ENCODE measurements at places on chromosomes 4 and X.

DNA sequence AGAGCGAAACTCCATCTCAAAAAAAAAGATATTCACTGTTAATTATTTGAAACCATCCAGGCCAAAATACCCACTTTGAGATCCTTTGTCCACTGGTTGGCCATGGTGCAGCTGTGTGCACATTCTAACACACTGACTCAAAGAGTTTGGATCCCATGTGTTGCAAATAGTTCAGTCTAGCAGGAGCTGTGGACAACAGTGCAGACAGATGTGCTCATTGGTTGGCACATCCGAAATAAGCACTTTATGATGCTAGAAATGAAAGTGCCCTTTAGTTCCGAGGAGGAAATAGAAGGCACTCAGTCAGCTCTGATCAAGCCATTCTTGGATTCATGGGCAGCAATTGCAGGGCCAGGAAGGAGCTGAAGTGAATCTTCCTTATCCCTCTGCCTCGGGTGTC is 63.0 kb upstream of the TMEM150C start:
- DNase-seq, result no peak

- DNase-seq, result no peak
These were observed 56.6 kb downstream of the TMEM131L start for GRCh38 chr4:153522802-153523094.

- peak; percentile 0 for DNase-seq
These were observed 850 bp downstream of the IGBP1 start for GRCh38 chrX:70134116-70134477.

DNA sequence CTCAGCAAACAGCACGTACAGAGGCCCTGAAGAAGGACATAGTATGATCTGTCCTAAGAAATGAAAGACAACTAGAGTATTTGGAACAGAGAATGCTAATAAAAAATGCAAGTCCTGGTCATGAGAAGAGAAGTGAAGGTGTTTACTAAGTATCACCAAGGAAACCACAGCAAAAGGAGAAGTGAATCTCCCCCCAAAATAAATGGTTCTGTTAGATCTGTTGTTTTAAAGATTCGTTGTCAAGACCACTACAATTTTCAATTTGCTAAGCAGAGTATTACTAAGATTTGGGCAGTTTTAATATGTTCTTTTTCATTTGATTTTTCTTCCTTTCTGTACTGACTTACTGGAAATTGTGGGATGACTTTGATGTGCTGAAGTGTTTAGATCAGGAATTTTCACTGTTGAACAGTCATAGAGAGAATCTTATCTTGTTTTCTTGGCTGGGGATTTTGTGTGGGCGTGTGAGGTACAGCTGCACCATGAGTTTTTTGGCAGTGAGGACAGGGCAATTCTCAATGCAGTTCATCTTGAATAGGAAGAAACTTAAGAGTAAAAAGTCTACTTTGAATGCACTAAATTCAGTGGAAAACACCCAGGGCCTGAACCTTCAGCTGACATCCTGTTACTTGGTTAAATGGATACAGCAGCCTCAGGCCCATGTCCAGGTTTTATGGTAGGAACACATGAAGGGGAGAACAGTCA is 132.2 kb downstream of the STIM2 start:
- DNase-seq, result peak; percentile 38

GRCh38 chr4:108103099-108103862 is 65.5 kb downstream of the LEF1 start:
- DNase-seq, result no peak

- no peak for DNase-seq
These were observed 97.5 kb upstream of the CXXC4 start for GRCh38 chr4:104592183-104592582.

DNA sequence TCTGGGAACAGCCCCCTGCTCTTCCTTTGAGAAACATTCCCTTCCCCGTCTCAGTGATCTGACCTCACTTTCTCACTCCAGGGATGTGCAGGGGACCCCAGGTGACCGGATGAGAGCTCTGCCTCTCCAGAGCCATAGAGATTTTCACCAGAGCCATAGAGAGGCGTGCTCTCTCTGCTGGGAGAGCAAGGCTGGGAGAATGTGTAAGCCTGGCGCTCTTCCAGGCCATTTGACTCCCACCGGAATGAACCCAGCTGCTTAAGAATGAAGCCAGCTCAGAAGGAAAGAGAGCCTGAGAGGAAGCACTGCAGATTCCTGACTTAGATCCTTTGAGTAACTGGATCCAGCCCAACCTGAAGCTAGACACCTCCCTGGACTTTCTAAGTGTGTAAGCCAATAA is 106.4 kb downstream of the DHX15 start:
- DNase-seq, result no peak

- DNase-seq, result peak; percentile 29
These were observed 164.6 kb downstream of the PRKX start for GRCh38 chrX:3548765-3549391.

GRCh38 chr4:172692701-172693100 is 475.9 kb upstream of the GALNT7 start:
- no peak for DNase-seq

GRCh38 chr4:145625677-145626622 is 6.8 kb downstream of the MMAA start:
- DNase-seq, result no peak

- DNase-seq, result no peak
These were observed 5.0 kb downstream of the NOA1 start for GRCh38 chr4:56972389-56972788.

GRCh38 chr4:83320548-83320947 is 14.1 kb downstream of the HPSE start:
- peak; percentile 94 for DNase-seq

GRCh38 chrX:111624169-111624568 is 56.8 kb upstream of the ALG13 start:
- no peak for DNase-seq

- no peak for DNase-seq
These were observed 460.3 kb downstream of the GBA3 start for GRCh38 chr4:23153076-23153475.

All from suppressor macrophage (primary cell).